ENCODE measurements at places on chromosomes 12 and 14.

DNA sequence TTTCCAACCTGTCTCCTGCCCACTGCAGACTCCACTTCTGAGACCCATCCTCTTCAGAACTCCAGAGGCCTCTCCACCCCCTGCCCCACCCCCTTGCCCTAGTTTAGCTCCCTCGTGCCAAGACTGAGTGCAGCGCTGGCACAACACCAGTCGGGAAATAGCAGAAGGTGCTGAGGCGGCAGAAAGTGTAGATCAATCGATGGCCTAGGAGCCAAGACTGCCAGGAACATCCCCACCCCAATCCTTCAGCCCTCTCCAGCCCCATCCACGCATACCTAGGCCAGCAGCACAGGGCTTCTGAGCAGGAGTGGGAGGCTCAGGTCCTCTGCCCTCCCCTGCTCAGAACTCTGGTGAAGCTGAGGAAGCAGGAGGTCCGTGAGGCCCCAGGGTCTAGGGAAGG lies 1.1 kb downstream of the CPNE6 start:
- no peak for DNase-seq

GRCh38 chr14:26255213-26255612 lies 342.6 kb downstream of the NOVA1 start:
- DNase-seq: no peak

- DNase-seq: no peak
These were observed 2.0 kb upstream of the ZNF385A start for GRCh38 chr12:54386403-54387113.

DNA sequence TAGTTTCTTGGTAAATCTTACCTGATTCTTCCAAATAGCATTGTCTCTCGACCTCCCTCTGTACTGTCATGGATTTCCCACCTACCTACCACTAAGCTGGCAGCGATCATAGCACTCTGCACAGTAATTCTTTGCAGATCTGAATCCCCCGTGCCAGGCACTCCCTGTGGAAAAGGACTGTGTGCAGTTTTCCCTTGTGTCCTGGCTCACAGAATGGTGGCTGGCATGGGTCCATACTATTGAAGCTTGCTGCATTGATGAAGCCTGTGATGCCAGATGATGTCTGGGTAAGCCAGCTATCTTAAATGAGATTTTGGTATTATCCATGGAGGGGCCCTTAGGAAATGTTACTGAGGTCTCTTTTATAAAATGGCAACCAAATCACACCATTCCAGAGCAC lies 135.7 kb downstream of the RPAP3 start:
- DNase-seq: no peak

DNA sequence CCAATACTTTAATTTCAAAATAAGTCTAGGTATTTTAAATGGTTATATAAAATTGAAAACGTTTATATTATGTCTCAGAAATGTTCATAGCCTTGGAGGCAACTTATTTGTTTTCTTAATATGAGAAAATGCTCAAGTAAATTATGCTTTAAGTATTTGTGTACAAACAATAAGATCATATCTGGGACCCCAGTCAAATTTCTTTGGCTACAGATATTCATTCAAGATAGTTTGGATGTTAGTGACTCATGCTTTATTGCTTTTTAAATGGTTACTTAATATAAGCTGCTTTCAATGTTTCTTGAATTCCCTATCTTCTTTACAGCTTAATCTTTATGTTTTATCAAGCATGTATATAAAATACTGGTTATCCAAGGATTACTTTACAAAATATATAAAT lies 291.3 kb downstream of the KCNC2 start:
- no peak for DNase-seq

DNA sequence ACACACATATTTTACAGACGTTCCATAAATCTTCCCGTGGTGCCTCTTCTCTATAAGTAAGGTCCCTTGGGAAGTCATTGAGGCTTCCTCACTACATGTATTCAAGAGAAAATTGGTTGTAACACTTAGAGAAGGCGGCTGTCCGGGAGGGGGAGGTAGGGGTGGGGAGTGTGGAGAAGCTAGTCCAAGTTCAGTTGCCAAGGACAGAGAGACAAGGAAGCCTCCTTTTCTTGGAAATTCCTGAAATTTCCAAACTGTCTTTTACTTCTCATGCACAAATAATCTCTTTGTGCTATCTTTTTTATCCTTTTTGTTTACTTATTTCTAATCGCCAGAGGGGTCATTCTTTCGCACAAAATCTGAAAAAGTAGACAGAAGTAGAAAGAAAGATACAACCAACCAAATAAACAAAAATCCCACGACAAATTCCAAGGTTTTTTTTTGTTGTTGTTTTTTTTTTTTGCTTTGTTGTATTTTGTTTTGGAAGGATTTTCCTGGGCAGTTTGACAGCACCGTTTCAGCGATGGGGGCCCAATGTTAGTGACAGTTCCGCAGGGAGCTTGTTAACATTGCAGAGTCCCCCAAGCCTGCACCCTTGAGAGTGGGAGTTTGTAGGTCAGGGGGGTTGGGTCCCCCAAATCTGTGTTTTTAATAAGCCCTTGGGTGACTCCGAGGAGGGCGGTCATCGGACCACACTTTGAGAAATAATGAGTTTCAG lies 45.2 kb downstream of the MAP1LC3B2 start:
- no peak for DNase-seq

DNA sequence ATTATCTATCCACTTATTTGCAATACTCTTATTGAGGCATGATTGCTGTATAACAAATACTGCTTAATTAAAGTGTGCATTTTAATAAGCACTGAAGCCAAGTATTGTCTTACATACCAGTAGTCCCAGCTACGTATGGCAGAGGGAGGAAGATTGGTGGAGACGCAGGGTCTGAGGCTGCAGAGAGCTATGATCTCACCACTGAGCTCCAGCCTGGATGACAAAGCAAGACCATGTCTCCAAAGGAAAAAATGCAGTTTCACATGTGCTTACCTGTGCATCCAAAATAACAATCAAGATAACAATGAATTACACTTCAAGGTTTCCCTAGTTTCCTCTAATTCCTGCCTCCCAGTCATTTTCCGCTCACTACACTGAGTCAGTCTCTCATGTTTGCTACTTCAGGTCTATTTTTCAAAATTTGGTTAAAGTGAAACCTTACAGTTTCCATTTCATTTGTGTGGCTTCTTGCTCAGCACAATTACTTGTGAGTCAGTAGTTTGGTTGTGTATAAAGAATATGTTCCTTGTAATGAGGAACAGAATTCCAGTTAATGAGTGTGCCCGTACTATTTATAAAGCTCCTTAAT lies 1250.1 kb downstream of the TMEM121 start:
- no peak for DNase-seq

- no peak for DNase-seq
These were observed 160.7 kb upstream of the RTL1 start for GRCh38 chr14:101064121-101064661.

DNA sequence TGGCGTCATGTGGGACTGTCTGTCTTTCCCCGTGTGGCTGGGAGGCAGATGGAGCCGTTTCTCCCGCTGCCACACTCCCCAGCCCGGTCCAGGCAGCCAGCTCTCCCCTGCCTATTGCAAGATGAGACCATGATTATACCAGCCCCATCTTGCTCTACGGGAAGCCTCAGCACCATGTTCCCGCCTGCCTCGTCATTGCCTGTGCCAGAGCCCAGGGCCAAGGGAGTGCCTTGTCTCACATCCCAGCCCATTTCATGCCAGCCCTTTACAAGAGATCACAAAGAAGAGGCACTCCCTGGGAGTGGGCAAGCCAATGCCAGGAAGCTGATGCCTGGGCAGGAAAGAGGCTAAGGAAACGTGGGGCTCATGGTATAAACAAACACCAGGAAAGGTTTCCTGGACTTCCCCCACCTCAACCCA lies 23.9 kb downstream of the GPR68 start:
- DNase-seq: no peak

DNA sequence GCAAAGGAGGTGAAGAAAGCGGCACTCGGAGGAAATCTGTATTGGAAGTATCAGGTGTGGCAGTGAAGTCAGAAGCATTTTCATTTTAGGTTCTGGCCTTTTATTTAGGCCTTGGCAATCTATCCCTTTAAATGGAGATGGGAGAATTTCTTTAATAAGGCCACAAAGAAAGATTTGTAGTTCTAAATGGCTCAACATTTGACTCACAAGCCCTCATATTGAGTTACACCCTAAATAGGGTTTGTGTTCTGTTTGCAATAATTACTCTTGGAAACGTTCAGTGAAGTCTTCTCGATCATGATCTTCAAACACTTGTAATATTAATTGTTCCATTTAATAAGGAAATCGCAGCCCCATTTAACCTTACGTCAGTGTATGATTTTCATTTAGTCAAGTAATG lies 25.3 kb upstream of the TMEM260 start:
- no peak for DNase-seq

DNA sequence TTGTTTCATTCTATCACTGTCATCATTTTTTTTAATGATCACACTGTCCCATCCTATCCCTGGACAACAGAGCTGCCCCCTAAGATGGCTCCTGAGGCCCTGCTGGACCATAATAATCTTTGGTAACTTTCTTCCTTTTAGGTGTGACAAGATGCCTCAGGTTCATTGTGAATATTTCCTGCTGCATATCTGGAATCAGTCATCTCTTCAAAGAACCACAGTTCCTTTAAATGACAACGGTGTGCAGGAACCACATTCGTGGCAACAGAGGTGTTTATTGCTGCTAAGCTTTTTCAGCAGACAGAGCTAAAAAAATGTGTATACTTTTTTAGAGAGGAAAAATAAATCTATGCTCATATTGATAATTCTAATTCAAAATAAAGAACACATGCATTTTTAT lies 312.9 kb downstream of the MED13L start:
- DNase-seq: no peak

GRCh38 chr14:79378020-79378419 lies 833.3 kb downstream of the DIO2 start:
- no peak for DNase-seq

DNA sequence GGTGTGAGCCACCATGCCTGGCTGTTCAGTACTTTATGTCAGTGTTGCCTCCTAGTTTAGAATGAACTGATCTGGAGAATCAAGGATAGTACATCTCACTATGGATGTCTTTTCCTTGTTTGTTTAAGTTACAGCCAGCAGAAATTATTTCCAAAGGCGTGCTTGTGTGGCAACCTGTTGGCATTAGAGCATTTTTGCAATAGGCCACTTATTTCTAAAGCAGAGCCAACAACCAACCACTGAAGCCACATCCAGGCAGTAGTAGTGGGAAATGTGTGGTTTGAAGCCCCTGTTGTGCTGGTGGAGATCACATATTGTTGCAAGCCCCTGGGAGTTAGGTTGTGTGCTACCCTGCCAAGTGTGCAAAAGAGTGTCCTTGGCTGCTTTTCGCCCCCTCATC lies 3.7 kb downstream of the ANO6 start:
- DNase-seq: no peak

DNA sequence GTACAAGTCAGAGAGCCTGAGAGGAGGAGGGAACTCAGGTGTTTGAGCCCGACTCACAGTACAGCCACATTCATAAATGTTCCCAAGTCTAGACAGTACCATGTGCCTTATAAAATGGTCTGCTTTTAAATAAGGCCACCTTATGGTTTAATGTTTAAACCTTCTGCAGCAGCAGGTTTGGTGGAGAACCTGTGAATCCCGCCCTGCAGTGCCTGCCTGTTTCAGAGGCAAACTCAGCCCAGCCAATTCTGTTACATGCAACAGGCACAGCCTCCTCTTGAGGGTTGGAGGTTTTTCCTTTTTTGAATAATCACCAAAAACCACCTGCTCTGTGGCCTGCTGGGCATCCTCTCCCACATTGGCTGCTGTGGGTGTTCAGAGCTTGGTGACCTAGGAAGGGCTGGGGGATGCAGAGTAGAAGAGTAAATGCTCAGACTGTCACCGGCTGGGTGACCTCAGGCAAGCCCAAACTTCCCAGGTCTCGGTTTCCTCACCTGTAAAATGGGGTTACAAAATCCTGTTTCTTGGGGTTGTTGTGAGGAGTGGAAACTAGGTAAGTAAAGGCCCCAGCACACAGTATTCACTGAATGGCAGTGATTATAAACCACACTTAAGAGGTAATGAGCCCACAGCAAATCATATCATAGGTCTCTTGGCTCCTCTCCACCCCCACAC lies 28.0 kb downstream of the NUAK1 start:
- DNase-seq: no peak

GRCh38 chr12:111213561-111213960 lies 155.3 kb downstream of the PHETA1 start:
- no peak for DNase-seq

DNA sequence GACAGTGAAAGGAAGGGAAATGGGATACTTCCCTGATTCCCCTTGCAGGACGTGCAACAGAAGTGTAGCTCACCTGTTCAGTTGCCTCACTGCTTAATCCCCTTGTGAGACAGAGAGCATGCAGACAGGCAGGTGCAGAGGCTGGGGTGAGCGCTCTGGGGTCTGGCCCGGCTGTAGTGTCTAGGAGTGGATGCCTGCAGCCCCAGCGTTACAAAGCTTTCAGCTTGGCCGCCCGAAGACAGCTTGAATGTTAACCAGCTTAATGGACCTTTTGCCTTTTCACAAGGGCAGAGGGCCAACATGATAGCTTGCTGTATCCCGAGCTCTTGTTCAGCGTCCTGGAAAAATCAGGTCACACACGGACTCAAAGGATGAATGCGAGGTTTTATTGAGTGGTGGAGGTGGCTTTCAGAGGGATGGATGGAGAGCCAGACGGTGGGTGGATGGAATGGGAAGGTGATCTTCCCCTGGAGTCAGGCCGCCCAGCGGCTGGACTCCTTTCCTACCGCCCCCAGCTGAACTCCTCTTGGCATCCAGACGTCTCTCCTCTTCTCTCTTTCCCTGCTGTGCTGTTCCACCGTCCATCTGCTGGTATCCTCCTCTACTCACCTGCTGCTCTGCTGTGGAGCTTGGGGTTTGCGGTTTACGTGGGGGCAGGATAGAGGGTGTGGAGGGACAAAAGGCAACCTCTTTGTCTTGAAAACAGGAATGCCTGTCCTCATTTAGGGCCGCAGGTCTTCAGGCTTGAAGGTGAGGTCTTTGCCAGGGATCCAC lies 86.2 kb upstream of the RESF1 start:
- DNase-seq: no peak

DNA sequence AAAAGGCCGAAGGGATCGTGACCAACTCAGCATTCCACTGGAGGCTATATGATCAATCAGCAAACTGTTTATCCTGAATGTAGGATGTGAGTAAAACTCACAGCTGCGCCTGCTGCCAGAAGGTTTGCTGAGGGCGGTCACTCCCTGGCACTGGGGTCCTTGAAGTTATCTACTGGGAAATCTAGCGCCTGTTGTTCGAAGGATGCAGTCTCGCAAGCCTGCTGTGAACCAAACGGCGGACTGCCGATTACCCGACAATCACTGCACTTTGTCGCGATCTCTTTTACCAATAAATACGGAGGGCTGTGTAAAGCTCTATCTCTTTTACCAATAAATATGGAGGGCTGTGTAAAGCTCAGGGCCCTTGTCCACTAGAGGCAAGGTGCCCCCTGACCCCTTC lies 12.9 kb downstream of the DDX51 start:
- DNase-seq: no peak

GRCh38 chr12:27048822-27049752 lies 26.7 kb downstream of the MED21 start:
- DNase-seq: no peak

- no peak for DNase-seq
These were observed 36.8 kb downstream of the RTRAF start for GRCh38 chr14:52026017-52026660.

- no peak for DNase-seq
These were observed 7.4 kb downstream of the WNT1 start for GRCh38 chr12:48985475-48985897.

GRCh38 chr12:29563636-29564035 lies 66.2 kb upstream of the OVCH1 start:
- DNase-seq: no peak

GRCh38 chr14:72479461-72479931 lies 414.4 kb downstream of the DPF3 start:
- no peak for DNase-seq

- no peak for DNase-seq
These were observed 80.5 kb downstream of the FBXW8 start for GRCh38 chr12:116990971-116991966.
